NCI-H1092 (cell line): ENCODE measurements at places on chromosomes 2 and 18.

GRCh38 chr18:2846636-2847316, at the start of gene EMILIN2:
EMILIN2 (plus strand) TSS chr18:2847006; CDS start chr18:2847189, 183 bp downstream.
- no peak for DNase-seq

DNA sequence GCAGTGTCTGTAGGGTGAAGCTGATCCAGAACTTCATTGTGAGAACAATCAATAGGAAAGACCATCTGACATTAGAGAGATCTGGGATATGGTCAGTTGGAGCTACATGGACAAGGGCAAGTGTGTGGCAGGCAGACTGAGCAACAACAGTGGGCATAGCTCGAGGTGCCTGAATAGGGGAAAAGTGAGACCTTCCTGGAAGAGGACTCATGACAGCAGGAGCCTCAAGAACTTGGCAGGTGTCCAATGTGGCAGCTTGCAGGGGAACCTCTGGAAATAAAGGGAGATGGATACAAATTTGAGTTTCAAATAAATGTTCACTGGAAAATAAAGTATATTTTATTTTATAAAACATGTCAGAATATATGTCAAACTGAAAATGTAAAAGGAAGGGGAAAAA, 117.9 kb downstream of the TANC1 start:
- DNase-seq, result peak; percentile 15

DNA sequence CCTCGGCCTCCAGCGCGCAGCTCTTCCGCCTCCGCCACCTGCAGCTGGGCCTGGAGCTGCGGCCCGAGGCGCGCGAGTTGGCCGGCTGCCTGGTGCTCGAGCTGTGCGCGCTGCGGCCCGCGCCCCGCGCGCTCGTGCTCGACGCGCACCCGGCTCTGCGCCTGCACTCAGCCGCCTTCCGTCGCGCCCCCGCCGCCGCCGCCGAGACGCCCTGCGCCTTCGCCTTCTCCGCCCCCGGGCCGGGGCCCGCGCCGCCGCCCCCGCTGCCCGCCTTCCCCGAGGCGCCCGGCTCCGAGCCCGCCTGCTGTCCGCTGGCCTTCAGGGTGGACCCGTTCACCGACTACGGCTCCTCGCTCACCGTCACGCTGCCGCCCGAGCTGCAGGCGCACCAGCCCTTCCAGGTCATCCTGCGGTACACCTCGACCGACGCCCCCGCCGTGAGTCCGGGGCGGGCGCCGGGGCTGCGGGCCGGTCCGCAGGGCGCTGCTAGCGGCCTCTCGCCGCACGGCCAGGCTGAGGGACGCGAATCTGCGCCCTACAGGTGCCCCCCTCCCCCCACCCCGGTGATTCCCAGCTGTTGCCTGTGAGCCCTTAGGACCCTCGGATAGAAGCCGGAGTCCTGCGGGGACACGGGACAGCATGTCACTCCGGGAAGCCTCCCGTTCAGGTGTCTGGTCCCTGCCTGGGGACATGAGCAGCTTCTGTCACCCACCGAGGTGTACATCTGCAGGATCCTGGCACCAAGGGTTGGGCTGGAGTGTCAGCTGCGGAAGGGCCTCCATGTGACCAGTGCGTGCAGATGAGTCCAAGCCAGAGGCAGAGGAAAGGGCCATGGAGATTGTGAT, 616 bp downstream of the RNPEPL1 start:
- peak; percentile 16 for DNase-seq

- no peak for DNase-seq
These were observed 9.8 kb downstream of the ARHGAP25 start for GRCh38 chr2:68744366-68744912.

GRCh38 chr2:21620771-21621170, 497.0 kb downstream of the TDRD15 start:
- no peak for DNase-seq

- no peak for DNase-seq
These were observed 230.2 kb downstream of the GBX2 start for GRCh38 chr2:235937936-235938335.

DNA sequence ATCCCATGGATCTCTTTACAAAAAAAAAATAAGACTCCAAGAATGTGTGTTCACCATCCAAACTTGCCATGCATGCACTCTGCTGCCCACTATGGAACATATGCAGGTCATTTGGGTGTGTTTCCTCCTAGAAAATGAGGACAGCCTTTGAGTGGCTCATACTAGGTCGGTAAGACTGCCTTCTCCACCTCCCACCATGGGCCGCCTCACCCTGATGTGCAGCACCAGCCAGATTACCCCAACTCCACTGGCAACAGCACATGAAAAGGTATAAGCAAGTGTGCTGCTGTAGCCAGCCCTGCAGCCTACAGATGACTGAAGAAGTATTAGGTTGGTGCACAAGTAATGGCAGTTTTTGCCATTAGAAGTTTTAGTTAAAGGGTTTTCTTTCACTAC, 214.2 kb downstream of the ATAD2B start:
- DNase-seq, result no peak

DNA sequence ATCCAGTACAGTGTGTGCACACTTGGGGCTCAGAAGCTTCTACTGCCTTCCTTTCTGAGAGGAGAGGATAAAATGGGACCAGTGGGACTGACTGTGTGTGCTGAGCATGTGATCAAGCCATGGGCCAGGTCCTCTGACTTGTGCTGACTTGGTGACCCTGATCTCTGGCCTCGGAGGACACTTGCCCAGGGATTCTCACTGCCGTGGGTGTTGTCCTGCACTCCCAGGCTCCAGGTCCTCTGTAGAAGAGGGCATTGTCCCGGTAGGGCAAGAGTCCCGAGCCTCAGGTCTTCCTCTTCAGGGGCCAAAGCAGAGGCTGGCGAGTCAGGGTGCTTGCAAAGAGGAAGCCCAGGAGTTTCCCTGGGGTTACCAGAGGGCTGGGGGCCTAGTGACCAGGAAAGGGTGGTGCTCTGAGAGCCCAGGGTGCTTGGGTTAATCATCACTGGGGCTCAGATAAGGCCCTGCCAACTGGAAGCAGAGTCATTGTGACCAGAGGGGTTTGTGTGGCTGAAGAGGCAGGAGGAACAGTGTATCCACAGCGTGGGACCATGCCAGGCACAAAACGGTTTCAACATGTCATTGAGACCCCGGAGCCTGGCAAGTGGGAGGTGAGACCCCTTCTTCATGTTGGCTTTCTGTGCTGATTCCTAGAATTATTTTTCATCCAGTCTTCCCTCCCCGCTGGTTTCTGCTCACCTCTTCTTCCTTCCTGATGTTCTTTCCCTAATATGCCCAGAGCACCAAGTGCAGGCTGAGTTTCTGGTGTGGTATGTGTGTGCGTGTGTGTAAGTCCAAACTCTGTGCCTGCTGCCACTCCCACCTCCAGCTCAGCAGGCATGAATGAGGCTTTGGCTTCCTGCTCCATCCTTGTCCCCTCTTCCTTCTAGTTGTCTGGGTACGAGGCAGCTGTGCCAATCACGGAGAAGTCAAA, at the start of gene GCKR:
GCKR (plus strand) TSS at position 483 of the 931 bp plus-strand sequence; CDS start at position 549, 66 bp downstream.
- DNase-seq, result no peak

- DNase-seq, result no peak
These were observed 1263.4 kb downstream of the DSC3 start for GRCh38 chr18:29779096-29779495.

GRCh38 chr2:196336207-196336606, 164.8 kb upstream of the STK17B start:
- no peak for DNase-seq

DNA sequence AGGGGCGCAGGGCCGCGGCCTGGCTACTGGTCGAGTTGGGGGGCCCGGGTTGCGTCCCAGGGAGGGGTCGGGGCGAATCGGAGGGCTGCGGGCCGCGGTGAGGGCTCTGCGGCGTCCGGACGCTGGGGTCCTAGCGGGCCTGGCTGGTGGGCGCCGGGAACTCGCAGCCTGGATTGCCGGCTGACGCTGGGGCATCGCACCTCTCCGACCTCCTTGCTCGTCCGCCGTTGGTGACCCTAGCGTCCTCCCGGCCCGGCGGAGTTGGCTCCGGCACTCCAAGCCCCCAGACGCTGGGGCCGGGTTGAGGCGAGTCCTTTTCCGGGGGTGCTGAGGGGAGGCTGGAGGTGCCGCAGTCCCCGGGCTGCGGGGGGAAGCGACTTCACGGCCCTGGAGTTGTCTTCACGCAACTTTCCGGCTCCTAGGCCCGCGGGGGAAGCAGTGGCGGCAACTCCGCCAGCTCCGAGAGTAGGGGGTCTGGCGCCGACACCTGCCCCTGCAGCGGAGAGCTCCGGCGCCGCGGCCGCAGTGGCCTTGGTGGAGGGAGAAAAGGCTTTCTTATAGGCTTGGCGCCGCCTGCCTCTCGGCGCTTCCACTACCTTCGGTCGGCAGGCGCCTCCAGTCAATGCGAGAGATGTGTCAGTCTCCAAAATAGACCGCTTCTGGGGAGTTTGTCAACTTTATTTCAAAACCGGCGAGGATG, 70.3 kb downstream of the HAUS1 start:
- DNase-seq, result peak; percentile 10

- no peak for DNase-seq
These were observed 264.7 kb downstream of the TCF4 start for GRCh38 chr18:55323051-55323994.
